ENCODE measurements at places on chromosomes 3 and 15.

GRCh38 chr3:15633766-15634598 is 32.4 kb downstream of the BTD start:
- DNase-seq: no peak

- DNase-seq: no peak
Observed at GRCh38 chr3:114392831-114393230, 99.0 kb downstream of the TIGIT start.

GRCh38 chr3:113505867-113506266 is 9.1 kb downstream of the SPICE1 start:
- no peak for DNase-seq

GRCh38 chr3:158494673-158495072 is 76.3 kb upstream of the MLF1 start:
- DNase-seq: no peak

All from tibial nerve (tissue), 4 donors.